ENCODE measurements at places on chromosomes 1 and 21.

- DNase-seq = no peak
Measured at GRCh38 chr1:76587212-76587611, 280.1 kb upstream of the ST6GALNAC5 start.

- peak; percentile 55 for DNase-seq
Measured at GRCh38 chr1:62725255-62725654, 37.1 kb upstream of the DOCK7 start.

DNA sequence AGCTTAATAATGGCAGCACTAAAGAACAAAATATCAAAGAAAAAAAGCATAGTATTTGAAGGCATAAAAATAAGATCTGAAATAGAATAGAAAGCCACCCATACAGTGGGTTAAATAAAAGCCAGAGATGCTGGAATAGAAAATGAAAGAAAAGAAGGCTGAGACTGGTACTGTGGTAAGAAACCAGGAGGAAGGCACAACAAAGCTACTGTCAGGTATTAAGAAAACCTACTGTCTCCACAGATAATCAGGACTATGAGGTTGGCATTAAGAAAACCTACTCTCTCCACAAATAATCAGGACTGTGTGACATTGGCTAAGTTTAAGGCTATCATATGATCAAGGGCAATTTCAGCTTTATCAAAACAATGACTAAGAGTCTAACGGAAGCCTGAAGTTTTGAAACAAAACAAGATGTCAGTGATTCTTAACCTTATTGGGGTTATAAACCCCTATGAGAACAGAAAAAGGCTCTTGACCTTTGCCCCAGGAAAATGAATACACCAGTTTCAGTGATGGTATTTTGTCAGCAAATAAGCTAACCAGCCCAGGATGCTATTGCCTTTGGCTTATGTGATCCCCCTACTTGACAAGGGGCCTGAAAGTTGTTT is 24.4 kb downstream of the MCOLN2 start:
- DNase-seq = no peak

DNA sequence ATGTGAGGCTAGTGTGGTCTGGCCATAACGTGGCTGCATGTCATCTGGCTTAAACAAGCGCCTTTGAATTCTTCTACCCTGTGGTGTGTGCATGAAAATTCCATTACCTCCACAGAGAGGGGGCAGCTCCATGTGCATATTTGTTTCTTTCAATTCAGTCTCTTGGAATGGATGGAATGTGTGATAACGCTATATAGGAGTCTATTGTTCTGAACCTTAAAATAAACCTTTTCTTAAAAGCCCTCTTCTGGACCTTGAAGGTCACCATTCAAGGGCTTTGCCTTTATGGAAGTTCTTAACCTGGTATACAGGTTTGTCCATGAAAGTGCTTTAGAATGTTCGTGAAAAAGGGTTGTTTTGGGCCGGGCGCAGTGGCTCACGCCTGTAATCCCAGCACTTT is 118.2 kb upstream of the ADGRL2 start:
- no peak for DNase-seq

DNA sequence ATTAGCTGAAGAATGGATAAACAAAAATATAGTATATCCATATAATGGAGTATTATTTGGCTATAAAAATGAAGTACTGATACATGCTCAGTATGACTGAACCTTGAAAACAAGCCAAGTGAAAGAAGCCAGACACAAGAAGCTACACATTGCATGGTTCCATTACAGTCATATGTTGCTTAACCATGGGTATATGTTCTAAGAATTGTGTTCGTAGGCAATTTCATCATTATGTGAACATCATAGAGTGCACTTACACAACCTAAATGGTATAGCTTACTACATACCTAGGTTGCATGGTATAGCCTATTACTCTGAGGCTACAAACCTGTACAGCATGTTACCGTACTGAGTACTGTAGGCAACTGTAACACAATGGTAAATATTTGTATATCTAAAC is 28.6 kb upstream of the FCAMR start:
- no peak for DNase-seq

DNA sequence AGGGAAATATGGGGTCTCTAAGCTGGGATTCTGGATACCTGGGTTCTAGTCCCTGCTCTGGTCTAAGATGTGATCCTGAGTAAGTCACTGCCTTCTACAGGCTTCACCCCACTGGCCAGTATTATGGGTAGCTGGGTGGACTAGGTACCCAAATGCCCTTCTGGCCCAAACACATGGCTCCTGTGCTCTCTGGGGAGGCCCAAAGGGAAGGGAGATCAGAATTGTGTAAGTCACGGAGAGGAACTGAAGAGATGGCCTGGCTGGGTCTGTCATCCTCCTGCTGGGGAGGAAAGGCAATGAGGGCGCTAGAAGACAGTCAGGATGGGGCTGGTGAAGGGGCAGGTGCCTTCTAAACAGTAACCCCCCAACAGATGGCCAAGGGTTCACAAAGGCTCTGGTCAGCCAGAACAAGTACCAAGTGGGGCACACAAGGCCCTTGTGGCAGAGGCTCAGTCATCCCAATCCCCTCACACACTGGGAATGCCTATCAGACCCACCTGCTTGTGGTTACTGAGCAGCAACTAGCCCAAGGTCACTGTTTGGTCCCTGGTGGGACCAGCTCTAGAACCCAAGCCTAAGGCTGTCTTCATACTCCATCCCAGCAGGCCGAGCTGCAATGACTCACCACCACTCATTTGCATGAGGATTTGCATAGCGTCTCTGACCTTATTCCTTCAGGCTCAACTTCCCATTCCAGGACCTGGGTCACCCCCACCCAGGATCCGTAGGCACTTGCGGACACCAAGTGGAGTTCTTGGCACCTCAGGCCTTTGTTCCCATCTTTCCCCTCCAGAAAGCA is 9.2 kb downstream of the MEF2D start:
- DNase-seq = peak; percentile 12

DNA sequence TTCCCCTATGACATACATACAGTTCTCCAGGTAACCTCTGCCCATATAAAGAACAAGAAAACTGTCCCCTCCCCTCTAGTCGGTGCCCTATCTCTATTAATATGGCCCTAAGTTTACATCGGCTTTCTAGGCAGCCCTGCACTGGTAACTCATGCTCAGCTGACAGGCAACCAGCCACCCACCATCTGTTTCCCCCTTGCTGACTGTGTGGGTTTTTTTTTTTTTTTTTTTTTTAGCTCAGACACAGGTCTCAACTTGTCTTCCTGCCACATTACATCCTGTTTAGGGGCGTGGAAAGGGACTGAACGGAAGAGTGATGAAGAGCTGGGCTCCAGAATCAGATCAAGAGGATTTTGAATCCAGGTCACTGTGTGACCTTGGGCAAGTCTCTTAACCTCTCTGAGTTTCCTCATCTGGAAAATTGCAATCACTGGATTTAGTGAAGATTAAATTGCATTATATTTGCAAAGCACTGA is 14.0 kb downstream of the LAPTM5 start:
- peak; percentile 91 for DNase-seq

DNA sequence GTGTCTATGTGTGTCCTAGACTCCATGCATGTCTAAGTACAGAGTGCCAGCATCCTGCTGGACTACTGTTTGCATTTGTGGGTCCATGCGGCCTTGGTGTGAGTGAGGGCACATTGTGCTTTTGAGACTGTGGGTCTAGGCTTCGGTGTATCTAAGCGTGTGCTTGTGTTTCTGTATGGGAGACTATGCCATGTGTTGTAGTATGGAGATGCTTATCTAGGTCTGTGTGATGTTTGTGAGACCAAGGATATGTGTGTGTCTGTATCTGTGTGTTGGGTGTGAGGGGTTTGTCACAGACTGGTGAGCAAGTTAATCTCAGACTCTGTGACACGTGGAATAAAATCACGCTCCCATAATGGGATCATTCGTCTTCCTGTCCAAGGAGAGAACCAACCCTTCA is 14.5 kb downstream of the AHDC1 start:
- DNase-seq = no peak

GRCh38 chr1:67347688-67348472 is 40.2 kb downstream of the IL12RB2 start:
- DNase-seq = peak; percentile 79

Measured in Kasumi-1 (cell line).